ENCODE measurements at places on chromosomes 5 and 9. TPM values are rescaled to one million over a fixed set of nuclear protein-coding genes. Genes with fewer than 3 reads are reported as not detected.

The ASS1 gene
- 180 TPM for total RNA-seq

GRCh38 chr5:146967646-146968045, 89.1 kb upstream of the PPP2R2B start:
- H3K4me1 ChIP-seq = peaks cover 4% of the 10 kb centered on the region
- no peak overlapping the region for H3K4me3 ChIP-seq
- no peaks in the 10 kb centered on the region for H3K36me3 ChIP-seq
- H3K27ac ChIP-seq = no peak overlapping the region
- no peaks in the 10 kb centered on the region for H3K27me3 ChIP-seq

The NUTM2F gene
- total RNA-seq = not detected

- peaks cover 7% of the 10 kb centered on the region for H3K4me1 ChIP-seq
- H3K27me3 ChIP-seq = no peaks in the 10 kb centered on the region
- no peak overlapping the region for H3K27ac ChIP-seq
- H3K4me3 ChIP-seq = no peak overlapping the region
- H3K36me3 ChIP-seq = no peaks in the 10 kb centered on the region
Observed at GRCh38 chr5:102931085-102931725, 176.1 kb downstream of the PAM start.

- H3K27ac ChIP-seq = no peak overlapping the region
- H3K36me3 ChIP-seq = no peaks in the 10 kb centered on the region
- H3K27me3 ChIP-seq = no peaks in the 10 kb centered on the region
- no peak for DNase-seq
Observed at GRCh38 chr5:16437977-16438376, 27.6 kb downstream of the ZNF622 start.
